Activated CD8-positive, alpha-beta memory T cell treated with anti-CD3 and anti-CD28 coated beads for 1 hour (primary cell): ENCODE measurements at places on chromosomes 1 and 21.

DNA sequence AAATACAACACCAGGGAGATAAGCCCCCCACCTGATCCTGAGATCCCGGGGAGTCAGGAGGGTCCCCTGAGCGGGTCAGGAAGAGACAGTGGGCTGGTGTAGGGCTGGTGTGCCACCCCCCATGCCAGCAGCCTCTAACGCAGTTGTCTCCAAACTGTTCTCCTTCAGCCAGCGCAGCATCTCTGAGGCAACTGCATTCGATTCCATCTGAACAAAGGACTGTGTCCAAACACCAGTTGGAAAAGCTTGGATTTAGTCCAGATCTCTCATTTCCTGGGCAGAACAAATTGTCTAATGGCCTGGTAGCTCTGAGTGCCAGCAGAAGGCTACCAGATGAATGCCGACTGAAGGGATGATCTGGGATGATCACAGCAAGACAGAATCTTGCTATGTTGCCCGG, 44.1 kb upstream of the EIF4G3 start:
- no peak for DNase-seq

DNA sequence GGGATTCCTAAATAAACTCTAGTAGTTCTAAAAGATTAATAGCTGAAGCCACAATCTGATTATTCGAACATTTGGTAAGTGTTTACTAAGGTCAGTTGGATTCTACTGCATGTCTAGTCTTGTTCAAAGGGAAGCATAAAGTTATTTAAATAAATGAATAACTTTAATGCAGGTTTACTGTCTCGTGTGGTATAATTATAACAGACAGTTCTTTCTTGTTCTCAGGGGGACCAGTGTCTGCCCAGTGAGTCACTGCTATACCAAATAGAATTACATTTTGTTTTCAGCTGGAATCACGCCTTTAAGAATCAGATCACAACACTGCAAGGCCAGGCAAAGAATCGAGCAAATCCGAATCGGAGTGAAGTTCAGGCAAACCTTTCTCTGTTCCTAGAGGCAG, 45.1 kb downstream of the SMG7 start:
- no peak for DNase-seq

GRCh38 chr1:223771469-223771813, 59.1 kb downstream of the CAPN2 start:
- no peak for DNase-seq

- DNase-seq = no peak
These were observed 28.6 kb upstream of the STUM start for GRCh38 chr1:226519716-226520598.

DNA sequence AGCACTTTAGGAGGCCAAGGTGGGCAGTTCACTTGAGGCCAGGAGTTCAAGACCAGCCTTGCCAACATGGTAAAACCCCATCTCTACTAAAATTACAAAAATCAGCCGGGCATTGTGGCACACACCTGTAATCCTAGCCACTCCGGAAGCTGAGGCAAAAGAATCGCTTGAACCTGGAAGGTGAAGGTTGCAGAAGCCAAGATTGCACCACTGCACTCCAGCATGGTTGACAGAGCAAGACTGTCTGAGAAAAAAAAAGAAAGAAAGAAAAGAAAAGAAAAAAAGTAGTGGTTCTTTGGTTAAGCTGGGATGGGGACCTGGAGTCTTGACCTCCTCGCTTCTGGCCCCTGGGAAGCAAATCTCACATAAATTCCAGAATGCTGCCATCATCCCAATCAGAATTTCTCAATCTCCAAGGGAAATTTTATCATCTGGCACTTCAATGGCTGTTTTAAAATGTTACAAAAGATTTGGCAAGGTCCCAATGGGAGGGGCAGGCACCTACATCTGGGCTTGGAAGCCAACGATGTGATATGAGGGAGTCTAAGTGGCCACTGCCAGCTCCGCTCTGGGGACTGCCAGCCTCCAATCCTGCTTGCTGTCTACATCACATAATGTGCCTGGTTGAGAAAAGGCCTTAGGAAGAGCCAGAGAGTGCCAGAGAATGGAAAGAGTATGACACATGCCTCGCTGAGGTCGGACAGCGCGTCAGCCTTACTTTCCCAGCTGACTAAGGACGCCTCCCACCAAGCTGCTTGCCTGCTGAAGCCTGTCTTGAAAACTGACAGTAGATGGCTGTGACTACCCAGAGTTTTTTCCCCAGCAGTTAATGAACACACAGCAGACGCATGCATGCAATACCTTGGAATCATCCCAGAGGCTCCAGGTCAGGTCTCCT, 42.1 kb upstream of the SRP9 start:
- DNase-seq = no peak
